Right renal cortex interstitium (tissue), 3 donors: ENCODE measurements at places on chromosomes 1 and 21. TPM values are rescaled to one million over a fixed set of nuclear protein-coding genes. Genes with fewer than 3 reads are reported as not detected.

- no peak for DNase-seq
These were observed 24.6 kb downstream of the PADI2 start for GRCh38 chr1:17094664-17095063.

- DNase-seq, result no peak
These were observed 51.7 kb downstream of the RASSF5 start for GRCh38 chr1:206558794-206559671.

SYCP1 gene
- 0.28 TPM for polyA plus RNA-seq

- DNase-seq, result no peak
These were observed 10.2 kb downstream of the GSTM3 start for GRCh38 chr1:109730666-109731065.

DNA sequence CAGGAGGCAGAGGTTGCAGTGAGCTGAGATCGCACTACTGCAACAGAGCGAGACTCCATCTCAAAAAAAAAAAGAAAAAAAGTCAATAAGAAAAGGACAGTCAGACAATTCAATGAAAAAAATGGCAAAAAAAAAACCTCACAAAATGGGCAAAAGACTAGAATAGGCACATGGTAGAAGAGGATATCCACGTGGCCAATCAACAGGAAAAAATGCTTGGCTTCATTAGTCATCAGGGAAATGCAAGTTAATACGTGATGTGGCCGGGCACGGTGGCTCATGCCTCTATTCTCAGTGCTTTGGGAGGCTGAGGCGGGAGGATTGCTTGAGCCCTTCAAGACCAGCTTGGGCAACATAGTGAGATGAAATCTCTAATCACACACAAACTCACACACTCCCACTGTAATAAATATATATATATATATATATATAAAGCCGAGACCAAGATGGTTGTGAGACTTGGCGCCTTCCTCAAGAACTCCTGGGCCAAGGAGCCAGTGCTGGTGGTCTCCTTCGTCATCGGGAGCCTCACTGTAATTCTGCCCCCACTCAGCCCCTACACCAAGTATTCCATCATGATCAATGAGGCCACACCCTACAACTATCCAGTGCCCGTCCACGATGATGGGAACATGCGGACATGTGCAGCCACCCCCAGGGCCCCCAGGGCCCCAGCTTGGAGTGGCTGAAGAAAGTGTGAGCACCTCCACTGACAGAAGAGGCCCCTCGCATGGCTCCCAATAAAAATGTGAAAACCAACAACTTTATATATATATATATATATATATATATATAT is 22.9 kb upstream of the LEFTY2 start:
- DNase-seq, result no peak

A3GALT2 gene
- polyA plus RNA-seq, result not detected

BCAN gene
- 0.29 TPM for polyA plus RNA-seq

DNA sequence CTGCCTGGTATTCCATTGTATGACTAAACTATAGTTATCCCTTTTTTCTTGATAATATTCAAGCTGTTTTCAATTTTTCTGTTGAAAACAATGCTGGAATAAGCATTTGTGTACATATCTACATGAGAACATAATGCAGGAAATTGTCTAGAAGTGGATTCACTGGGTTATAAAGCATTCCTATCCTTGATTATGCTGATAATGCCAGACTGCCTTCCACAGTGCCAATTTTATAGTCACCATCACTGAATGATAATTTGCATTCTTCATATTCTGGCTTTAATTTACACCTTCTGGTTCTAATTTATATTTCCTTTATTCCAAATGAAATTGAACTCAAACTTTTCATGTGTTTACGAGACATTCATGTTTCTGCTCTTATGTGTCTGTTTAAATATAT is 651.0 kb upstream of the PLXNA2 start:
- DNase-seq, result no peak

LIPI gene
- polyA plus RNA-seq, result 0.21 TPM

PDPN gene
- polyA plus RNA-seq, result 23.0 TPM

DNA sequence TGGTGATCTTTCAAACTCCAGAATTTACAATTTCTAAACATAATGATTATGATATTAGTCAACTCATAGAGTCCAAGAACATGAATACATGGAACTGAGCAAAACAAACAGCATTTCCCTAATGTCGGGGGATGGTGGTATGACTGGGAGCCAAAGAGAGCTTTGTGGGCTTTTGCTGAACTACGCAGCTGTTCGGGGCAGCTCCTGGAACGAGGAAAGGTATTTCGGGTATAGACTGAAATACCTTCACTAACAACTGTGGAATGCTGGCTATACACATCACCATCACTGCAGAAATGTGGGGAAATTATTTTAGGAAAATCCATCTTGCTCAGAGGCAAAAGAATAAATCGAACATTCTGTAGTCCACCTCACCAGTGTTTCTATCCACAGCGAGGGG is 30.2 kb upstream of the VPS26C start:
- no peak for DNase-seq

DNA sequence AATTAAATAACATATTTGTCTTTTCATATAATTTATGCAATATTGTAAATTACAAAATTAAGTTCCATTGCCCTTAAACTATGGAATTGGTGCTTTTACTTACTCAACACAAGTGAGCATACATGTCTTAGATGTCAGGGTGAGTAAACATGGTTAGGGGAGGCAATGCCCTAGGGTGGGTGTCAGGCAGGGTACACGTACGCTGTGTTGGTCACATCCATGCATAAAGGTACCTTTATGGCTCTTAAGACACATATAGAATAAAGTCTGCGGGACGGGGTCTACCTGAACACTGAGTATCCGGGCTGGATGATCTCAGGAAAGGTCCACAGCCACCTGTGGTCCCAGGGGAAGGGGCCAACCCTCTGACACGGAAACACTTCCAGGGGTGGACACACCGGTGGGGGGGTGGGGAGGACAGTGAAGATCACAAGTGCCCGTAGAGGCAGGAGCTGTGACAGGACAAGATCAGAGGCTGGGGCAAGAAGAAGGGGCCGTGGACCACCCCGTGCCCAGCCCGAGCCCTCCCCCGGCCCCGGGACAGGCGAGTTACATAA is 720 bp downstream of the LIN9 start:
- no peak for DNase-seq

MROH9 gene
- polyA plus RNA-seq, result not detected

GRCh38 chr1:227343727-227344551 is 25.6 kb upstream of the CDC42BPA start:
- DNase-seq, result no peak

- DNase-seq, result no peak
These were observed 3.7 kb upstream of the KIAA1614 start for GRCh38 chr1:180909005-180909414.

CACYBP gene
- polyA plus RNA-seq, result 131 TPM

RYR2 gene
- polyA plus RNA-seq, result 2.3 TPM

DNA sequence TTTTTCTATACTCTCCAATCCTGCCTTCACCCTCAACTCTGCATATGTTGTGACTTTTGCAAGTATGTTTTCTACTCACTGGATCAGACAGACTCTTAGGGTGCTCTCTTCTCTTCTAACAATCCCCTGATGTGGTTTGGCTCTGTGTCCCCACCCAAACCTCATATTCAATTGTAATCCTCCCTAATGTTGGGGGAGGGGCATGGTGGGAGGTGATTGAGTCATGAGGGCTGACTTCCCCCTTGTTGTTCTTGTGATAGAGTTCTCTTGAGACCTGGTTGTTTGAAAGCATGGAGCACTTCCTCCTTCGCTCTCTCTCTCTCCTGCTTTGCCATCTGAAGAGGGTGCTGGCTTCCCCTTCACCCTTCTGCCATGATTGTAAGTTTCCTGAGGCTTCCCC is 148.9 kb upstream of the IGSF21 start:
- no peak for DNase-seq

PROK1 gene
- polyA plus RNA-seq, result 0.48 TPM

GRCh38 chr1:182308826-182309225 is 82.8 kb downstream of the GLUL start:
- DNase-seq, result no peak

GRCh38 chr21:44466996-44467858 is 11.9 kb downstream of the LRRC3 start:
- DNase-seq, result no peak

GCSAML gene
- 0.71 TPM for polyA plus RNA-seq

DNA sequence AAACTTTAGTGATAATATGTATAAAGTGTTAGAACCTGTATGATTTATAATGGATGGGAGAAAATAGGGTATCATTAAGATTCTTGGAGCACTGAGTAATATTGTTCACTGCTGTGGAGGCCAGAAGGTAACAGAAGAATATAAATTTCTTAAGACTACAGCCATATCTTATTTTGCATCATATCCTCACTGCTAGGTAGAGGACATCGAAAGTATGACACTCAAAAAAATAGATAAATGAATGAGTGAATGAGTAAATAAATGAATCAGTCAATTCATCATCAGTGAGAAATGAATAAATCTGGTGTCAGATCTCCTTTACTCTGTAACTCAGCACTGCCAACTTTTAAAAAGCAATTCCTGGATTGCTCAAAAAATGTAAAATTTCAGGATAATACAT is 33.2 kb downstream of the RGS13 start:
- DNase-seq, result no peak

DNA sequence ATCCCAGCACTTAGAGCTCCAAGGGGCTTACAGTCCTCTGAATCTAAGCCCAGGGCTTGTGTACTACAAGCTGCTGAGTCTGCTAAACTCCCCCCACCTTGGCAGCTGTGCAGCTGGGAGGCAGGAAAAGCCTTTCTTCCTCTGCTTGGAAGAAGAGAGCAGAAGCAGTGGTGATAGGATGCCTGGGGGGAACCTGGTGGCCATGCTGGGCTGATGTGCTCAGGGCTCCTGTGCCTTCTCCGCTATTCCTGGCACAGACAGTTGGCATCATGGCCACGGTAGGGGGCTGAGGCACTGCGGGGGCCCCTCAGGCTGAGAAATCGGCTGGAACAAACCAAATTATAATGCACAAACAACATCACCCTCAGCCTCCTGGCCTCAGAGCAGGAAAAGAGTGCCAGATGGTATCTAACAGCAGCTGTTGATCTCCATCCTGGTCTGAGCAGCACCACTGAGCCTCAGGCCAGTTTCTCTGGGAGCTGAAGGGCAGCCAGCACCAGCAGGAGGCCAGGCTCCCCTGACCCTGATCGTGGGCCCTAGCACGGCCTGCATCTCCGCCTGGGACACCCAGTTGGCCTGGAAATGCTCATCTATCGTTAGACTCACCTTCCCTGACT is 35.8 kb downstream of the ECE1 start:
- DNase-seq, result no peak

- no peak for DNase-seq
These were observed 13.8 kb downstream of the RNU5D-1 start for GRCh38 chr1:44717156-44717555.

DNA sequence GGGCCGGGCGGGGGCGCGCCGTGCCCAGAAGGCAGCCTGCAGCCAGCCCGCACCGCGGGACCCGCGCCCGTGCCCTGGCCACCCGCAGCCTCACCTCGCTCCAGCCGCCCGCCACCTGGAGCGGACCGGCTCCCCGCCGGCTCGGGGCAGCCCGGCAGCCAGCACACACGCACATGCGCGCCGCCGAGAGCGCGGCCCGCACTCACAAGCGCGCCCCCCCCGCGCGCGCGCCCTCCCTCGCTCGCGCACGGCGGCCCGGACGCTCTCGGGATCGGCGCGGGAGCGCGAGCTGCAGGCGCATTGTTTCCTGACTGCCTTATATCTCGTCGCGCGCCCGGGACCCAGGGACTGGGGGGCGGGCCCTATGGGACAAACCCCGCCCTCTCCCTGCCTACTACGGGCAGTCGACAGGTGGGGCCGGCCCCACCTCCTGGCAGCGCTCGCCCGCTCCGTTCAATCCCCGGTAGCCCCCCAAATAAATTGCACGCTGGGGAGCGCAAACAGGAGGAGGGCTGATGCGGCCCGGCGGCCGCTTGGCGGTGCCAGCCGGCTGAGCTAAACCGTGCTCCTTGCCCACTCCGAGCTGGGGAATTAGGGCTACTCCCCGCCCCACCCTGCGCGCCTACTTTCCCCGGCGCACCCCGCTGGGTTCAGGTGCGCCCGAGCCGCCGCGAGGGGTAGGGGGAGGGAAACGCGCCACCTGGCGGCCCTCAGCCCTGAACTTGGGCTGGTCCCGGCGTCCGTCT is at the start of gene MYCL:
Gene MYCL (minus strand): TSS at position 204 of the 746 bp plus-strand sequence. CDS start 483 bp downstream, outside the sequence.
- peak; percentile 58 for DNase-seq

- DNase-seq, result no peak
These were observed 128.0 kb upstream of the ADGRL2 start for GRCh38 chr1:81672766-81673165.

FAM167B gene
- polyA plus RNA-seq, result 8.7 TPM

- DNase-seq, result no peak
These were observed 3.1 kb downstream of the FOXD3 start for GRCh38 chr1:63325279-63325985.

- DNase-seq, result no peak
These were observed 44.4 kb upstream of the B3GALT5 start for GRCh38 chr21:39568361-39568760.

DNA sequence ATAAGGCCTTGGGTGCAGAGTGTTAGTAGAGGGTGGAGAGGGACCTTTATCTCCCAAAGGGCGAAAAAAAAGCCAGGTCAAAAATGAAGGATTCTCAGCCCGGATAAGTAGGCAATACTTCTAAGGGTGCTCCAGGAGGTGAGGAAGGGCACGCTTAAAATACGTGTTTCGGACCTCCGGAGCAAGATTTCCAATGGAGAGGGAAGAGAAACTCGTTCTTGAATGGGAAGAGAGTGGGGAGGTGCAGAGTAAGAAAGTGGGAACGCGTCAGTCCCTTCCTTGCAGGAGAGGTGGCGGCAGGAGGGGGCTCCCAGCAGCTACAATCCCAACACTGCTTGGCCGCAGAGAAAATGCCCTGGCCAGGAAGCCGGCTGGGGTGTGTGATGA is 581 bp downstream of the EFCAB14 start:
- DNase-seq, result no peak

DNA sequence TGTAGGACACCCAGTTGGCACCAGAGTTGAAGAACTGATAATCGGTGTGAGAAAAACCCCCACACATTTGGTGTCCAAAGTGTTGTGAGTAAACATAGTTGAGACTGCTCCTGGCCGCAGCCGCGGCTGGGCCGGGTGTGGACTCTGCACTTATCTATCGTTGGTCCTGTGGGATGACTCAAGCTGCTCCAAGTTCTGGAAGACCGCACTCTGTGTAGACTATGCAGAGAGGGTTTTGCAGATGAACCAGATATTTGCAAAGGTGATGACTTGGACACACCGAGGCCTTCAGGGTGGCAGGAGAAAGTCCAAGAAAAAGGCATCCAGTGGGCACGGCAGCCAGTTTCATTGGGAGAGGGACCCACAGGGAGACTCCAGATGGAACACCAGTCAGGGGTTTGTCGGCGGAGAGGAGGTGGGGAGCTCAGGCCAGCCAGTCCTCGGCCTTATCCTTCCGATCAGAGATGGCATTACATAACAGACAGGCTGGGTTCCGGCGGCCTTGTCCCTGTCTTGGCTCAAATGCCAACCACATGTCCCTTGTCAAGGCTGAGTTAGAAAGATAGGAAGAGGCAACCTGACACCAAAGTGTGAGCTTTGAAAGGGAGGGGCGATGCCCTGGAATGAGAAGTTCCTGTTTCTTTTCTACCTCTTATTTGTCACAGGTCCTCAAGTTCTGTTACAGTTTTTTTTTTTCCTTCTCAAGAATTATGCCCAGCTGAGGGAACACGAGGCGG is 21.1 kb downstream of the C2CD2 start:
- DNase-seq, result no peak

- no peak for DNase-seq
These were observed at the start of gene AIM2 for GRCh38 chr1:159076438-159077119. AIM2 (minus strand) TSS chr1:159076766; CDS start chr1:159073499, 3,267 bp downstream.

GRCh38 chr21:45899317-45900033 is 82.1 kb upstream of the COL6A1 start:
- DNase-seq, result no peak
